LoVo (cell line): ENCODE measurements at places on chromosomes 3 and 15.

GRCh38 chr15:29021857-29022256, 136.1 kb downstream of the APBA2 start:
- DNase-seq: no peak

- no peak for DNase-seq
These were observed 15.0 kb downstream of the MYLK start for GRCh38 chr3:123869165-123869564.

DNA sequence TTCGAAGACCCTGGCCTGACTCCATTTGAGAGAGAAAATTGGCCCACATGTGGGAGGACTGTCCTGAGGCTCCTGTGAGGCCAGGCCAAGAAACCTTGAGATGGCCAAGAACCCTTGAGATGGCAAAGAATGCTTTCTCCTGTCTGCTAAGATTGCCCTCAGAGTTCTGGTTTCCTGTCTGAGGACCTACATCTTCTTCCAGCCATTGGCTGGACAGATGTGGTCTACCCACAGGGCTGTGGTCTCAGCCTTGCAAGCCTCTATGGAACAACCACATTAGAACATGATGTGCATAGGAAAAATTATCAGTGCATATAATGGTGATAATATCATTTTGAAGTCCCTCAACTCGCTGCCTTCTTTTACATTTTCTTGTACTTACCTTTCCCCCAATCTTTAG, 10.8 kb upstream of the RASA2 start:
- DNase-seq: no peak

DNA sequence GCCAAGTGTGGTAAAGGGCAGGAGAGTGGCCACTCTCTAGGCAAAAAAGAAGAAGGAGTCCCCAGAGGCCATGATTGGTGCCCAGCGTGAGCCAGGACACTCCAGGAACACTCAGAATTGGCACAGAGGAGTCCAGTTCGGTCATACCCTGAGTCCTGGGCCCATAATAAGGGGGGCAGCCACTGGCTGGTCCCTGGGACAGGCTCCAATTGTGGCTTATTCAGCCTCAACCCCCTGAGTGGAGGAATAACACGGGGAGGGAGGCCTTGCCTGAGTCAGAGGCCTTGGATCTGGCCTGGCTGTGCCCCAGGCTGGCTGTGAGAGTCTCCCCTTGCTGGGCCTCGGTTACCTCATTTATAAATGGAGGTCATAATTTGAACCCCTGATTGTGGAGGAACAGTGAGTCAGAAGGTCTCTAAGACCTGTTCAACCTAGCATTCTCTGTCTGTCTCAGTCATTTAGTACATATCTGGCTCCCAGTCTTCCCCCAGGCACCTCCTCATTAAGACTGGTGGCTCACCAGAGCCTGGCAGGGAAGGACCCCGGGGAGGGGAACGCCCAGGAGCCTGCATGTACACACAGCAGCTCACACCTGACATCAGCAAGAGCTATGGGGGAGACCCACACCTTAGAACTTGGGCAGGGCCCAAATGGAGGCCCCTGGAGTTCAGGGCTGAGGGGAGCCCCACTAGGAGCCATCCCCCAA, 95.9 kb upstream of the ATP2B2 start:
- no peak for DNase-seq

DNA sequence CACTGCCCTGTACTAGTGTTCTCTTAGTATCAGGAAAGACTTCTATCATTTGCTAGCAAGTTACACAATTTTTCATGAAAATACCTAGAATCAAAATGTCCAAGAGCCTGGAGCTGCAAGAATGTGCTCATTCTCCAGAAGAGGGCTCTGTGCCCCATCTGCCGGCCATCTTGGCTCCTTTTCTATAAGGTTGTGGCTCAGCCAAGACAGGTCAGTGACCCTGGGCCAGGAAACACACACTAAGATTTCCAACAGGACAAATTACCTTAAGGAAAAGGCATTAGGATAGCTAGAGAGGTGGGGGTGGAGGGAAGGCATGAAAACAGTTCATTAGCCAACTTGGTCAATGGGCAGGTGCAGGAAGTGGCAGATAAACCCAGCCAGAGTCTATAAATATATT, 20.7 kb downstream of the TIMP4 start:
- DNase-seq: no peak

DNA sequence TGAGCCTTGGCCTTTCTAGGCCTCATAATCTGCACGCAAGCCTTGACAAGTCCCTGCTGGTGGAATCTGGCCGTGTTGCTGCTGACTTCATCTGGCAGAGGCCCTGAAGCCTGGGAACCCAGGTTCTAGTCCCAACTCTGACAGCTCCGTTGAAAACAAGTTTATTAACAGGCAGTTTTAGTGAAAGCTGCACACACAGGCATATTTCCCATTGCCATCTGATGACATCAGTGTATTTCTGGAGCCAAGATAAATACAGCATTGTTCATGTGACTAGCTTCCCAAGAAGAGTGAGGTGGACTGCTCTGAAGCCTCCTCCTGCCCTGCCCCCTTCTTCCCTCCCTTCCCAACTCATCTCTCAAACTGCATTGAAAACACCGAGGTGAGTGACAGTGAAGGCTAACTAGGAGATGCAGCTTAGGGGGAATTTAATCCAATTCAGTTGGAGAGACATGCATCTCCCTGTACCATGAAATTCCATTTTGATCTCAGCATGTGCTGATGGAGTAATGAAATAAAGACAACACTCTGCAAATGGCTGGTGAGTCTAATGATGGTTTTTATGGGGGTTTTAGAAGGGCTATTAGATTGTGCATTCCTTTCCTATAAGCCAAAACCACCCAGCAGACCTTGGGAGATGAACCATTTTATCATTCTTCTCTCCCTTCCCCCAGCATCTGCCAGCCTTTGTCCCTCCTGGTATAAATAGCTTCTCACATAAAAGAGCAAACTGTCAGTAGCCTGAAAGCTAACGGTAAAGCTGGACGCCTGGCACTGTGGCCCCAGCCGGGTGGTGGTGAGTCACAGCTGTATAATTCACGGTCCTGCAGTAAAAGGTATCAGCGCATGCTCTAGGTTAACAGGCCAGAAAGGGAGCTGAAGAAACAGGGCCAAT, 38.0 kb downstream of the PRICKLE2 start:
- peak; percentile 39 for DNase-seq

- DNase-seq: no peak
These were observed 195.6 kb downstream of the ZBBX start for GRCh38 chr3:167184511-167184910.

- peak; percentile 60 for DNase-seq
These were observed 226.7 kb upstream of the C2CD4B start for GRCh38 chr15:62391641-62392262.

- DNase-seq: no peak
These were observed 89.3 kb upstream of the PLXNA1 start for GRCh38 chr3:126893651-126894050.

- DNase-seq: no peak
These were observed 151.1 kb downstream of the SQOR start for GRCh38 chr15:45785897-45786296.

GRCh38 chr3:50971487-50971924, 296.8 kb downstream of the DOCK3 start:
- peak; percentile 75 for DNase-seq

- DNase-seq: no peak
These were observed 376.3 kb downstream of the GAP43 start for GRCh38 chr3:115999613-116000012.

DNA sequence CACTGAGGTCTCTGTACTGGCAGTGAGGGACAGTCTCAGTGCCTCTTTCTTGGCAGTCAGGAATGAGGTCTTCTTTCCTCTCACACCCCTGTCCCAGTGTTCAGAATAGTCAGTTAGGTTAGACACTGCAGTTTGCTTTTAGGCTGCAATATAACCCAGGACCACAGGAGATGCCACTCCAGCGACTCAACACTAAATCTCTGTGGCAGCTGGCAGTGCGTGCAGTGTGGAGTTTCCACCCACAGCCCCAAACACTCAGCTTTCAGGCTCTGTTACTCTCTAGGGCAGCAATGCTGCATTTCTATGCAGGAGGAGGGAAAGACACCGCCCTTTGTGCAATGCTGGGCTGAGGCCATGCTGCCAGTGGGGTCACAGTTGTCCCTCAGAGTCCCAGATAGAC, 150.2 kb upstream of the SUCLG2 start:
- no peak for DNase-seq

- no peak for DNase-seq
These were observed 79.5 kb upstream of the PRR23C start for GRCh38 chr3:139124197-139124596.

DNA sequence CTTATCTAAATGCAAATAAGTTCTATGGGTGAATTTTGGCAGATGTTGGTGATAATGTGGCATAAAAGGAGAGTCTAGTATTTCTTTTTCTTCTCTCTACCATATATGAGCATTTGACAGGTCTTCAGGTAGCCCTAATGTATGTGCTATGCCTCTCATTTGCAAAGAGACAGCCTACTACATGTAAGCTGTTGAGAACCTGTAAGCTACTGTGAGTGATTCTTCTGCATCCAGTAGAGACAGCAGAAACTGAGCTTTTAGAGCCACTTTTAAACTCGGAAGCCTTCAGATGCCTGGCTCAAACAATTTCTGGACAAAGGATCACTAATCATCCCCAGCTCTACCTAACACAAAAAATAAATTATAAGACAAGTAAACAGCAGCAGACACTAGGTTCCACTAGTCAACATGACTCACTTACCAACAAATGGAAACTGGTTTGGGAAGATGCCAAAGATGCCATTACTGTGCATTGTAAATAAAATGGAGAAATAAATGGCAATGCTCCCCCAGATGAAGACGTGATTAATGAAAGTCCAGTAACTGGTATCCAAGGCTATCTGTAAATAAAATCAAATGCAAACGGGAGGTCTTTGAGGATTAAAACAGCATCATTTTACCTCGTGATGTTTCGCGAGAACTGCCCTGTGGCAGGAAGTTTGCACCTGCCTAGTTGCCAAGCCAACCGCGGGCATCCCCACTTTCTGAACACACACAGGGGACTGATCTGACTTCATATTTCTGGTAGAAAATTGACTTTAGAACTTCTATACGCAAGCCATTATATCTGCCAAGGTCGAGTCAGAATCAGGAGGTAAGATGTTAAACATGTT, 245.3 kb downstream of the DTWD1 start:
- DNase-seq: peak; percentile 26

DNA sequence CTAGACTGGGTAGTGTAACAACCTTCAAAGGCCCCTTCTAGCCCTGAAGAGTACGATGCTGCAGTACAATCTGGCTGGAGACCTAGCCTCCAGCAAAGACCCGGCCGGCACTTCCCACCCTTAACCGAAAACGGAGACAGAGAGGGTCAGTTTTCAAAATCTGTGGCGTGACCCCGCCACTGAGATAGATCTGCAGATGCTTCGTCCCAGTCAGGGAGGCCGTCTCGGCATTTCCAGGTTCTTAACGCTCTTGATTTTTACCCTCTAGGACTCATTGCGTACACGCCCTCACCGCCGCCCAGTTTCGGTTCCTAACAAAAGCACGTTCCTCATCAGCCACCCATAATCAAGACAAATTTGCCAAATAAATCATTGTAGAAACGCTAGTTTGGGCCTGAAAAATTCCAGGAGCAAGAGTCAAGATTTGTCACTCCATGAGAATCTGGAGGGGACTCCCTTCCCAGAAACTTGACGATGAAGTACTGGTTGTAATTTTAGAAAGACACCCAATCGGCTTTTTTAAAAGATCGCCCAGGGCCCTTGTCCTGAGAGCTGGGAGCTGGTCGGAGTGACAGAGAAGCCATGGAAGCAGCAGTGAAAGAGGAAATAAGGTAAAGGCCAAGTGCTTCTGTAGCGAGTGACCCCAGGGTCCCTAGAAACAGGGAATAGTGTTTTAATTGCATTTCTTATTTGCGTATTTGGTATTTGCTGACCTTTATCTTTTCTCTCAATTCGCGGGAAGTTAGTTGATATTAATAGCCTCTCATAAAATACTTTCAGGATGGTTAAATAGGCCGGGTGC, 868 bp upstream of the TMEM87A start:
- peak; percentile 60 for DNase-seq

- DNase-seq: no peak
These were observed 130.2 kb upstream of the ATP2B2 start for GRCh38 chr3:10635446-10636076.

DNA sequence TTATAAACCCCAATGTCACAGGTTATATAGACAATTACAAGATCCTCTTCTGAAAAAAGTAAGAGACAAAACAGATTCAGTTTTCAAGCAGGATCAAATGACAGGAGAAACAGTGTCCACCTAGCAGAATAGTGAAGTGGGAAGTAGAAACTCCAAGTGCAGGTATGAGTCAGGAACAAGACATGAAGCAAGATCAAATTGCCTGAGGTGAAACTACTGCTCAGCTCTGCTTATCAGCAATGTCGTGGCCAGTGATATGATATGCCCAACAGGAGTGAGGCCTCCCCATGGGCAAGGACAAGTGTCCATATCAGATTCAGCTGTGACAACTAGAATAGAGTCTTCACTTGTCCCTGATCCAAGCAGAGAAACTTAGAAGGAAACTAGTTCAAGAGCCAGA, 100.0 kb downstream of the ZMAT3 start:
- no peak for DNase-seq
